ENCODE measurements at places on chromosomes 6 and 20.

DNA sequence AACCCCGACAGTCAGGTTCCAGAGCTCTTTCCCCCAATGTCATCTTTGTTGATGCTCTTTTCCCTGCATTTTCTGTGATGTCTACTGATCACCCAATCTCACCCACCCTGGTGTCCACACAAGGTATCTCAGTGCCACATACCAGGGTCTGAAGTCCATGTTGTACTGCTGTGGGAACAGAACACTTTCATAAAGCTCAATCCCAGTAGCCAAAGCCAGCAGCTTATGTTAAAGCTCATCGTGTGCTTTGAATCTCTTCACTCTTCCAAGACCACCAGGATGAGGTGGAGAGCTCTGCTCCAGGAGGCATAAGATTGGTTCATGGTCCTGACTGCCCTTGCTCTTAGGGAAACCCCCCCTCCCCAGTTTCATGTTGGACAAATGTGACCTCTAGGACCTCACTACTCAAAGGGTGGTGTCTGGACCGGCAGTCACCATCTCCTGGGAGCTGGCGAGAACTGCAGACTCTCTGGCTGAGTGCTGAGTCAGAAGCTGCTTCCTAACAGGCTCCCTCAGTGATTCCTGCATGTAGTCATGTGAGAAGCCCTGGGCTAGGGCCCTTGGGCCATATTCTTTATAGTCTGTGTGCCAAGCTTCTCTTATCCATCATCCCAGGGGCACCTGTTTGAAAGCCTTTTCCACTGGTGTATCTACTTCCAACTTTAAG is 13.4 kb upstream of the CPNE5 start:
- DNase-seq, result peak; percentile 85

DNA sequence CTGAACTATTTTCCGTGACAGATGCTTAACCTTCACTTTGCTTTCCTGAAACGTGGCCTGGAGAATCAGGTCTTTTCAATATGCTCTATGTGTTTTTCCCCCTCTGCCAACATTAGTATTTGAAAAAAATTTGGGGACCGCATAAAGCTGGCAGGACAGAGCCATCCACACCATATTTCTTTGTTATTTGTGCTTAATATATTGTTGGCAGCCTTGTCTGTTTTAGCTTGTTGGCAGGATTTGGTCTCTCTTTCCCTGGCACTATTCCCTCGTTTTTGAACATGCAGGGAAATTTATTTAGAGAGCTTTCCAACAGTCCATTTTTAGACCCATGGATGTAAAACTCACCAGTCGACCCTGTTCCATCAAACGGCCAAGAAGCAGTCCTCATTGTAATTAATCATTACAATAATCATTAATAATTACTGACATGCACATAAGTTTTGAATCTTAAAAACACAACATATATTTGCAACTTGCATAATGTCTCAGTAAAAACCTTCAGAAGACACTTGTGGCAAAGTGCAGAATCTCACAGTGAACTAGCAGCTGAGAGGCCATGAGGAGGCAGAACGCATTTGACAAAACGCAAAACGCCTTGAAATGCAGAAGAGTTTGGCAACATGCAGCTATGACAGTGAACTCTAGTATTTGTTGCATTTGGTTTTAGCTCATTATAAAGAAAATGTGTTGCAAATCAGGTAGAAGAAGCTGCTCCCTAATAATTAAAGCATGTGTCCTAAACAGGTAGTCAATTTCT is 514.2 kb downstream of the C6orf118 start:
- no peak for DNase-seq

DNA sequence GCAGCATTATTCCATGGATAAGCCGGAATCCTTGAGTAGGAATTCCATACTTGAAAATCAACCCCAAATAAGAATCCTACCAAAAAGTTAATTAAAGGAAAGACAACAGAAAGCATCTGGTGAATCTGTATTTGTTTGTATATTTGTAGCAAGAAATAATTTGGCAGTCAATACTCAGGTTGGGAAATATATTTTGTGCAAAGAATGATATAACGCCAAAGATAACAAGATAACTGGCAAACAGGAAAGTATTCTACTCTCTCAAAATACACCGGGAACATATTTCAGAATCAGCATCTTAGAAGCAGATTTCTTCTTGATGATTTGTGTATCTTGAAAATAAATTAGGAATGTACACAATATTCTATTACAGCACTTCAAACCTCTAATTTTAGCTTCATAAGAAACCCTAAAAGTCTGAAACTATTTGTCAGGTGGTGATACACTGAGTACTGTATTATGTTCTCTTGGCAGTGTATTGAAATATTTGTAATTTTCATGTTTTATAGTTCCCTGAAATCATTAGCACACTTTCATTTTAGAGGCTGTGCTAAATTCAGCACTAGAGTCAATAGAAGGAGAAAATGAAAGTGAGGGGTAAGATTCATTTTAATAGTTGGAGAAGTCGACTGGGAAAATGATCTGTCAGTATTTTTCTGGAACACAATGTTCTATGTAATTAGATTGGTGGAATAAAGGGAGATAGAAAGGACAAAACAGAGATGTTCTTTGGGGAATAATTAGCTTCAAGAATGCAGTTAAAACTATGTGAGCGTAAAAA is 879.7 kb upstream of the GJE1 start:
- DNase-seq, result no peak

DNA sequence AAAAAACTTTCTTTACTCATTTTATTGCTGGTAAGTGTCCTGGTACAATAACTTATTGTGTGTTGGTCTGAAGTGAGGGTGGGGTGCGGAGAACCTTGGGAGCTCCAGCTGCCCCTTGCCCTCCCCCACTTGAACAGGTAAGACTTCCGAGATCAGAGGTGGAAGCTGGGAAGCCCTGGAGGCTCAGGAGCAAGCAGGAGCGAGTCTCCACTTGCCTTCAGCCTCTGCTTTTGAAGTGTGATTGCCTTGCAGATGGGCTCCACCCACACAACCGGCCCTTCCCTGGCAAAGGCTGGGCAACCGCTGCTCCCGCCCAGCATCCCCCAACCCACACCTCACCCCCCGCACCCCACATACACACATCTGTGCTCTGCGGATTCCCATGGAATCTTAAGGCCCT is 179.6 kb downstream of the TFAP2C start:
- no peak for DNase-seq

- no peak for DNase-seq
Observed at GRCh38 chr6:147176795-147177194, 27.4 kb upstream of the STXBP5 start.

DNA sequence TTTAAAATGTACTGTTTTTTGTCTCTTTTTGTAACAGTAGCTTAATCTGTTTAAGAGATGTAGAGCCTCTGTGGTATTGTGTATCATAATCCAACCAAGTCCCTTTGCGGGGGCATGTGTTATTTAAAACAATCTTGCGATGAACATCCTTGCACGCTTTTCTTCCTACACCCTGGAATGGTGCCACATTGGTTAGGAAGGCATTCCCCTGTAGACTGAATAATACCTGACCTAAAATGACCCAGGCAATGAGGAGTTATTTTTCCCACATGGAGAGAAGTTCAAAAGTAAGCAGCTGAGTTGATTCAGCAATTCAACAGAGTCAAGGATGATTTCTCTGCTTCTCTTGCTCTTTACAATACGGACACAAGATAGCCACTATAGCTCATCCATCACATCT is 142.0 kb upstream of the PMEPA1 start:
- DNase-seq, result no peak

- no peak for DNase-seq
Observed at GRCh38 chr20:52295556-52295955, 104.0 kb upstream of the ZFP64 start.

DNA sequence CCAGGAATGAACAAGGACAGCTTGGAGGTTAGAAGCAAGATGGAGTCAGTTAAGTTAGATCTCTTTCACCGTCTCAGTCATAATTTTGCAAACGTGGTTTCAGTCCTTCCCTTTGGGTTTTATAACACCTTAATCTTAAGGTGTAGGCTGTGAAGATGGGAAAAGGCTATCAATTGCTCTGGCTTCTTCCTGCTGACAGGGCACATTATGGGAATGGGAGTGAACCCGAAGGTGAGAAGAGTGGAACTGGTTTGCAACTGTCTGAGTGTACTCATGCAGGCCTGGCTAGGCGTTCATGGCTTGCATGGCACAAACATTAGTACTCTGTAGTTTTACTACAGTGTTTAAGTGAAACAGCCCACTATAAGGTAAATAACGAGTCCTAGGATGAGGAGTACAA is 9.4 kb downstream of the TAF8 start:
- DNase-seq, result no peak

- no peak for DNase-seq
Observed at GRCh38 chr20:32510120-32510600, 75.0 kb downstream of the NOL4L start.

DNA sequence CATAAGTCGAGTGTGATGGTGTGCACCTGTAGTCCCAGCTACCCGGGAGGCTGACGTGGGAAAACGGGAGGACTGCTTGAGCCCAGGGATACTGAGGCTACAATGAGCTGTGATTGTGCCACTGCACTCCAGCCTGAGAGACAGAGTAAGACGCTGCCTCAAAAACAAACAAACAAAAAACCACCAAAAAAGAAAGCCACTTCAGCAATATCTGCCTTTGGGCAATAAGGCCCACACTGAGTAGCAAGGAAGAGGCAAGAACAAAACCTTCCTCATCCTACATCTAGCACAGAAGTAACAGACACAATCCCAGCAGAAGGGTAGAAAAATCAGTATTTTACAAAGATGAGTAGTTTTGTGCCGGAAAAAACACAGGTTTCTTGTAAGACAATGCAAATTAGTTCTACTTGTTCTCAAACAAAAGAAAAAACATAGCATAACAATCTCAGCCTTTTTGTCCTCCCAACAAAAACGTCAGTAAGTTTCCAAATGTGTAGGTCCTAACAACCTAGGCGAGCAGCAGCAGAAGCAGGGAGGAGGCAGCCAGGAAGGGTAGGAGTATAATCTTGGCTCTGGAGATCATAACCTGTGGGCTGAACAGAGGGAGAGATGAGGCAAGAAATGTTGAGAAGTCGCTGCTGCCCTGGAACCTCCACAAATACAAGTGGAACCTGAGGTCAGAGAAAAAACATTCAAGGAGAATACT is 5.7 kb downstream of the PPP1R10 start:
- no peak for DNase-seq

DNA sequence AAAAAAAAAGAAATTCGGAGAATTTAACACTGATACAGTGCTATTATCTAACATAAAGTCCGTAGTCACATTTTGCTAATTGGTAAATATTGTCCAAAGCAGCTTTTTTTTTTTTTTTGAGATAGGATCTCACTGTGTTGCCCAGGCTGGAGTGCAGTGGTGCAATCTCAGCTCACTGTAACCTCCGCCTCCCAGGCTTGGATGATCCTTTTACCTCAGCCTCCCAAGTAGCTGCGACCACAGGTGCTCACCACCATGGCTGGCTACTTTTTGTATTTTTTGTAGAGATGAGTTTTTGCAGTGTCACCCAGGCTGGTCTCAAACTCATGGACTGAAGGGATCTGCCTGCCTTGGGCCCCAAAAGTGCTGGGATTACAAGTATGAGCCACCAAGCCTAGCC is 15.9 kb downstream of the MTO1 start:
- DNase-seq, result no peak

- no peak for DNase-seq
Observed at GRCh38 chr6:135577059-135577538, 79.6 kb upstream of the AHI1 start.

Measured in NCI-H226 (cell line).